ENCODE measurements at places on chromosomes 6 and 20. TPM values are rescaled to one million over a fixed set of nuclear protein-coding genes. Genes with fewer than 3 reads are reported as not detected.

The CLVS2 gene
- total RNA-seq = 0.14 TPM

The FNDC1 gene
- total RNA-seq = 0.06 TPM

The SRSF12 gene
- 1.5 TPM for total RNA-seq

The POM121L2 gene
- total RNA-seq = 0.04 TPM

The CTAGE9 gene
- total RNA-seq = not detected

The KCNQ2 gene
- total RNA-seq = 0.81 TPM

The SLC22A2 gene
- not detected for total RNA-seq

The PNPLA1 gene
- not detected for total RNA-seq

The MEI4 gene
- total RNA-seq = not detected

The CDC40 gene
- 9.1 TPM for total RNA-seq

The TOX2 gene
- 11.2 TPM for total RNA-seq

The VWA7 gene
- total RNA-seq = 2.0 TPM

The NMBR gene
- total RNA-seq = not detected

The CST1 gene
- 1.1 TPM for total RNA-seq

The BCAS1 gene
- total RNA-seq = 0.45 TPM

The GHRH gene
- total RNA-seq = not detected

The PFDN6 gene
- 98.0 TPM for total RNA-seq

The ZNF322 gene
- 6.8 TPM for total RNA-seq

The KDM1B gene
- total RNA-seq = 7.6 TPM

The COL11A2 gene
- total RNA-seq = 0.92 TPM

The TMEM14B gene
- total RNA-seq = 175 TPM

The GNAS-AS1 gene
- total RNA-seq = not detected

The OR2B6 gene
- total RNA-seq = 0.15 TPM

The IMPG1 gene
- total RNA-seq = not detected

The FAM217B gene
- total RNA-seq = 6.7 TPM

The TBXT gene
- total RNA-seq = not detected

The EPHA7 gene
- 0.09 TPM for total RNA-seq

The TCP11 gene
- not detected for total RNA-seq

The MRPL18 gene
- 103 TPM for total RNA-seq

The TFAP2B gene
- total RNA-seq = not detected
